Right atrium auricular region (tissue), 2 donors: ENCODE measurements at places on chromosomes 2 and 18.

- no peak for DNase-seq
Measured at GRCh38 chr2:36677996-36678605, 18.4 kb upstream of the VIT start.

DNA sequence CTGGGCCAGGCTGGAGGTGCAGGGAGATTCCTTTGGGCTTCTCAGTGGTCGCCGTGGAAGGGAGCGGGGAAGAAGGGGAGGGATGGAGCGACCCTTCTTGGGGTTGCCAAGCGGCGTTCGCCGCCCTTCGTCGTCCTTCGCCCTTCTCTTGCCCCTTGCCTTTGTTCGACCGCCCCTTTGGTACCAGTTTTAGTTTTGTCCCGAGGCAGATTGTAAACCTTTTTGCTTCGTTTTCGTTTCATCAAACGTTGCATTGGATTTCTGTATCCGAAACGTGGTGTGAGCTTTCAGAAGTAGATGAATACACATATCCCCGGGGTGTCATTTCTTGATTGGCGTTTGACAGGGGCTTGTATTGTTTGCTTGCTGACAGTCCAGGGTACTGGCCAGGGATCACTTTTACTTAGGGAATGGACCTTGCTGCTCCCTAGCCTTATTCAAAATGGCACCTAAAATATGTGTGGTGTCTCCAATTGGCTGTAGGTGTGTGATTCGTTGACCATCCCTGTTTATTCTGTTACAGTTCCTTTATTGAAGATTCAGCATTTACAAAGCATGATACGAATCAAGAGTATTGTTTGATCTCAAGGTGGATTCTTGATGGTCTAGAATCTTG is 788 bp downstream of the USP14 start:
- DNase-seq: no peak

GRCh38 chr2:196276421-196276820 is 105.0 kb upstream of the STK17B start:
- DNase-seq: no peak

DNA sequence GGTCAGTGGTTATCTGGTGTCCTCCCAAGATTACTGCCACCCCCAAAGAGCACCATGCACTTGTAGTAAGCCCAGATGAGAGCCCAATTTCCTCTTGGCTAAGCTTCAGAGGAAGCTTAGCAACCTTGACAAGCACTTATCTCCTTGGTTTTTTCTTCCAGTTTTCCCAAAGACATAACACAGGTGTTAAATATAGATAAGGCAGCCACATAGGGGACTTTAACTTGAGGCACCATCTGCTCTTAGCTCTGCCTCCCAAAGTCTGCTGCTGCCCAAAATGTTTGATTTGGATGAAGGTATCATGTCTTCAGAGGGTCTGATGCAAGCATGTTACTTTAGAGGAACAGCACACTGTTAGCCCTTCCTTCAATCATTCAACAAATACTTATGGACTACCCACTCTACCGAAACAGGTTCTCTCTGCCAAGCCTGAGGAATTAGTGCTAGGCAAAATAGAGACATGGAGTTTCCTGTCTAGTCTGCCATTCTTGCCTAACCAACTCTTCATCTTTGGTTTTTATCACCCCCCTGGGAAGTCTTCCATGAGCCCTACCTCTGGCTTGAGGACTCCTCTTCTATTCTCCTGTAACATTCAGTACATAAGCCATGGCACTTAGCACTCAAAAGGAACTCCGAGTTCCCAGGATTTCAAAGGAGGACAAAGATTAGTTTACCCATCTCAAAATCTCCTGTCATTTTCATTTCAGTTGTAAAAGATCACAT is 73.7 kb downstream of the SP3 start:
- no peak for DNase-seq

GRCh38 chr2:29417630-29418029 is 302.4 kb downstream of the CLIP4 start:
- no peak for DNase-seq

DNA sequence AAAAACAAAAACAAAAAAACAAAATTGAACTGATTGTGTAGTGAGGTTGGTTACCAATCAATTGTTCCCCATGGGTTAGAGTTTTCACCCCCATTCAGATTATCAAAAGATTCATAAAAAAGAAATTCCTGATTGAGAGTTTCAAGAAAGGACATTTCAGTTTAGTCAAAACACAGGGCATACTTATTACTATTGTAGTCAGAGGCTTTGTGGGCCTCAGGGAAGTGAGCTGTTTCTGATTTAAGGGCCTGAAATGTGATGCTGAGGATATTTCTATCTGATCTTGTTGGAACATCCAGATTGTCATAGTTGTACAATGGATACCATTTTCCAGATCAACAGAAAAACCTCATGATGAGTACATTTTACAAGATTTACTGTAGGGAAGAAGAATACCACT is 368.1 kb upstream of the NETO1 start:
- DNase-seq: no peak

- peak; percentile 76 for DNase-seq
Measured at GRCh38 chr18:23131693-23132319, 3.5 kb upstream of the CABLES1 start.

GRCh38 chr18:45962866-45963265 is 4.3 kb downstream of the EPG5 start:
- DNase-seq: no peak

- DNase-seq: no peak
Measured at GRCh38 chr2:27884601-27885000, 5.6 kb downstream of the RBKS start.

DNA sequence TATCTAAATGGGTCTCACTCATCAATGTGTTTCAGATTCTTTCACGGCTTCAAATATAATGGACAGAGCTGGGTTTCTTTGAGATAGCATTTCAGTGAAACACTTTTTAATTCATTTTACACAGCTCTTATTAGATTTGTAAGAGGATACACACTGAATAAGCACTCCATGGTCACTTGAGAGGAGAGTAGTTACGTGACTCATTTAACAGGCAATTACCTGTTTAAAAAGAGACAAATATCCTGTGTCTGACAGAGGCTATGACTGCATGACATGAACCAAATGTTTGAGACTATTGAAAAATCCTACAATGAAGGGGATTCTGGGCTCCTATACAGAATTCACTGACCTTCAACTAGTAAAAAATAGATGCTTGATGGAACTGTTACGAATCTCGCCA is 786.9 kb downstream of the EPHA4 start:
- DNase-seq: no peak

- no peak for DNase-seq
Measured at GRCh38 chr2:207718521-207718920, 7.1 kb downstream of the CCNYL1 start.

GRCh38 chr2:172806996-172807395 is 71.4 kb downstream of the RAPGEF4 start:
- DNase-seq: no peak

- no peak for DNase-seq
Measured at GRCh38 chr18:56501896-56502295, 136.5 kb downstream of the TXNL1 start.

DNA sequence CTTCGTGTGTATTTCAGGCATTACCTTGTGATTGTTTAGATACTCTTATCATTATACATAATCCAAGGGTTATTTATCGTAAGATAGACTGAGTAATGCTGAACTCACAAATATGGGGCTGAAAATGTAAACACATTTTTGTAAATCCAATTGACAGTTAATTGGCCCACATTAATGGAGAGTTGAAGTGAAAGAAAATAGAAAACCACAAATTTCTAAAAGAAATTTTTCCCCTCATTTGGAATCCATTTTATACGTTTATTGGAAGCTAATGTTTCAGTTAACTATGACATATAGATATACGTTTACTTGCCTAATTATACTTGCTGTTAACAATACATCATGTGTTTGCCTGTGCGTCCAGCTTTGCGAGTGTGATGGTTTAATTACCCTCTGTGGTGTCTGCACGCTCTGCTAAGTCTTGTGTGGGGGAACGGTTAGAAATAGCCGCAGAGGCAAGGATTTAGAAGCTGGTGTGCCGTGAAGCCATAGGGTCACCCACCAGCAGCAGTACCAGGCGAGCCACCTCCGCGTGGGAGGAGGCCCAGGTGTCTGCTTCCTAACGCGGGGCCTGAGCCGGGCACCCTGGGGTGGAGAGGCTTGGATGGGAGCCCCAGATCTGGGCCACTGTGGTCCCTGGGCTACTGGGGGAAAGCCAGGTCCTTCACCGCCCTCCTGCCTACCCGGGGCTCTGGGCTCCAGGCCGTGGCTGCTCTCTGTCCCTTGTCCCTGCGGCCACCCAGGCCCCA is 38.0 kb downstream of the TSHZ1 start:
- DNase-seq: no peak

DNA sequence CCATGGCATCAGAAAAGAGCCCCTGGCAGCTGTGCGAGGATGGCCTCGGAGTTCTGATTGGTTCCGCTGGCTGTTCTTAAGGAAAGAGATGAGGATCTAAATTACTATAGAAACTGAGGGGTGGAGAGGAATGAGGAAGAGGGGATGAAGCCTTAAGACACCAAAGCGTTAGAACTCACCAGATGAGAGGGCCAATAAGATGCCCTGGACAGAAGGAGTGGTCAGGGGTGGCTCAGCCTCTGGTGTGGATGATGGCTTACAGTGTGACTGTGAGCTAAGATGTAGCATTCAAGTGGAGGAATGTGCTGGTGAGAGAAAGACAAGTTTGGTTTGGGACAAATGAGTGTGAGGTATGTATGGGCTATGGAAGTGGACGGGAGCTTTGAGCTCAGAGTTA is 97.8 kb downstream of the ZFP36L2 start:
- no peak for DNase-seq

- no peak for DNase-seq
Measured at GRCh38 chr18:39166776-39167175, 1601.2 kb upstream of the CELF4 start.

- no peak for DNase-seq
Measured at GRCh38 chr18:53819174-53819573, 405.3 kb downstream of the MBD2 start.
